Activated CD4-positive, CD25-positive, alpha-beta regulatory T cell treated with anti-CD3 and anti-CD28 coated beads, Interleukin-2, amount 50 U/mL, for 72 hours (primary cell): ENCODE measurements at places on chromosomes 2 and 18.
A peak's percentile ranks its signal among the peaks of the same experiment; 100 is the strongest.

DNA sequence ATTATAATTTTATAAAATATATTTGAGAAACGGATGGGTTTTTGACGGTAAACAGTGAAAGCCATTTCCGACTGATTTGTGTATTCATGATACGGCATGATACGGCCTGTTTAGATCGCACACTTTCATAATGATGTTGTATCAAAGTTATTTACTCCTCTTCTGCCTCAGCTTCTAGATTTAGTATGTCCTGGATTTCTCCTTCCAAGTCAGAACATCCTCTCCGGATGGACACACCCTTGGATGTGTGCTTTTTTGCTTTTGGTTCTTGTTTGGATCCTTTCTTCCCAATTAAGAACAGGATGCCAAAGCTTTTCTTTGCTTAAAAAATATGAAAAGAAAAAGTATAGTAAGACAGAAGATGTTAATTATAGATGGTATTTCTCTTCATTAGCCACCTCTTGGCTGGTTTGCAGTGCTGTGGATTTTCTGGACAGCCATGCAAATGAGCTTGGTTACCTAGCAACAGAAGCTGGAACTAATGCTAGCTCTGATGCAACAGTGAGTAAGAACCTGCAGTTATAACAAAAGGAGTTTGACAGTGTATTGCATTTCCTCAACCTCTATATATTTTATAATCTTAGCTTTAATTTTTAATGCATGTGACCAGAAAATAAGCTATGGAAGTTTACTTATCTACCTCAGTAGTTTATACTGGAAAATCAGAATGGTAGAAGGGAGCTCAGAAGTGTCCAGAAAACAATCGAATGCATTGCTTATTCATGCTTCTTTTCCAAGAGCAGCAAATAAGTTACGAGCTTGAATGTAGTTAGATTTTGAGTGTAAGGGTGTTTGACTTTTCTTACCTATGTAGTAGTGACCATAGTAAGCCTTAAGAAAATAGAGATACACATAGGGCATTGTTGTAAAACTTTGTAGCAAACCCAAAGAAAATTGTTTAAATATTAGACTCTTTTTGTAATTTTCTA, 27.9 kb downstream of the RMND5A start:
- no peak for DNase-seq

DNA sequence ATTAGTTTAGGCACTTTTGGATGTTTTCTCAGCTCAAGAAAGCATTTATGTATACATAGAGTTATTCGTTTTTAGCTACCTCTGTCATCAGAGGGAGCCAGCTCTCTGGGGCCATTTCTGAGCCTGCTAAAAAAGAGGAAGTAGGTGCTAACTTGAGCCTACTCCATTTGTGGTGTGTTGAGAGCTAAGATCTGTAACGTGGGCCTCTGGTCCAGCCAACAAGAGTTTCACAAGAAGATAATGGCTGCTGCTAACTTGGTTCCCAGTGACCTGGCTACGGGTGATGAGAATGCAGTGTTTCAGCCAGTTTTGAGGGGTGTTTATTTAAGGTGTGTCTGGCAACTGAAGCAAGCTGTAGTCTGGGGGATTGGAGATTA, 182.5 kb downstream of the PRKCE start:
- no peak for DNase-seq

DNA sequence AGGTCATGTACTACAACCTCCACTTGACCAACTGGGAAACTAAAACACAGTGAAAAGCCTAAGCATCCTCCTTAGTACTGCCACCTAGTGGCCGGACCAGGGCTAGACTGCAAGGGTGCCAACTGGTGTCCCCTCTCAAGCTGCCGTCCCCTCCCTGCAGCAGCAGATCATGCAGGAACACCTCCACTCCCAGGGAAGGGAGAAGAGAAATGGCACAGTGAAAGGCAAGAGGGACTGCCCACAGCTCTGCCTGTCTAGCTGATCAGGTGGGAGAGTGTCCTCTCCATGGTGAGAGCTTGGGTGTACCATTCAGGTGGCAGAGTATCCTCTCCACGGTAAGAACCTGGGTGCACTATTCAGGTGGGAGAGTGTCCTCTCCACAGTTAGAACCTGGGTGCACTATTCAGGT, 78.1 kb downstream of the AAK1 start:
- peak; percentile 75 for DNase-seq

- no peak for DNase-seq
Observed at GRCh38 chr18:37253394-37254235, 312.0 kb downstream of the CELF4 start.
